Dorsolateral prefrontal cortex (tissue), 122 donors: ENCODE measurements at places on chromosomes 2 and 18. TPM values are rescaled to one million over a fixed set of nuclear protein-coding genes. Genes with fewer than 3 reads are reported as not detected.

PUS10 gene
- 7.4 TPM for total RNA-seq

MPP4 gene
- 1.2 TPM for total RNA-seq

OSR1 gene
- 0.72 TPM for total RNA-seq

FEV gene
- total RNA-seq, result 0.31 TPM

EMILIN2 gene
- 2.1 TPM for total RNA-seq

IDH1 gene
- 25.0 TPM for total RNA-seq

CFLAR gene
- 60.2 TPM for total RNA-seq

TRABD2A gene
- 5.2 TPM for total RNA-seq

GPR45 gene
- total RNA-seq, result 3.5 TPM

IHH gene
- not detected for total RNA-seq

EPAS1 gene
- 117 TPM for total RNA-seq

TYMS gene
- 7.7 TPM for total RNA-seq

MARCHF4 gene
- total RNA-seq, result 12.5 TPM

KCNG2 gene
- total RNA-seq, result 0.33 TPM

NEMP2 gene
- 2.8 TPM for total RNA-seq

SLC9A2 gene
- total RNA-seq, result 2.0 TPM

TDRD15 gene
- total RNA-seq, result not detected

REG1B gene
- not detected for total RNA-seq

CCDC85A gene
- total RNA-seq, result 33.0 TPM

BOLL gene
- total RNA-seq, result not detected

SOX11 gene
- total RNA-seq, result 2.0 TPM

BOD1L2 gene
- total RNA-seq, result not detected

FZD7 gene
- total RNA-seq, result 5.6 TPM

GALNT14 gene
- total RNA-seq, result 8.7 TPM

PMAIP1 gene
- total RNA-seq, result 0.26 TPM

IL1F10 gene
- not detected for total RNA-seq

AKAIN1 gene
- total RNA-seq, result 3.4 TPM

LIPG gene
- 0.23 TPM for total RNA-seq

STPG4 gene
- total RNA-seq, result not detected

ERCC3 gene
- 74.5 TPM for total RNA-seq

ALK gene
- total RNA-seq, result 4.9 TPM

GPR35 gene
- 5.0 TPM for total RNA-seq

KCTD1 gene
- 84.9 TPM for total RNA-seq

WNT10A gene
- 2.4 TPM for total RNA-seq

DHRS9 gene
- 1.8 TPM for total RNA-seq

EVA1A gene
- not detected for total RNA-seq

KCNE4 gene
- total RNA-seq, result 1.7 TPM
